ENCODE measurements at places on chromosomes 11 and 22. TPM values are rescaled to one million over a fixed set of nuclear protein-coding genes. Genes with fewer than 3 reads are reported as not detected.

PDE2A gene
- 8.8 TPM for total RNA-seq

BTBD18 gene
- total RNA-seq, result not detected

SLC22A12 gene
- total RNA-seq, result not detected

ACRV1 gene
- total RNA-seq, result not detected

DEUP1 gene
- total RNA-seq, result not detected

SELENOO gene
- total RNA-seq, result 9.5 TPM

CARD10 gene
- total RNA-seq, result 20.4 TPM

GGTLC2 gene
- total RNA-seq, result not detected

MRGPRX3 gene
- not detected for total RNA-seq

HIRA gene
- total RNA-seq, result 11.7 TPM

OR56A1 gene
- total RNA-seq, result not detected

SLC7A4 gene
- not detected for total RNA-seq

CYTH4 gene
- total RNA-seq, result 0.26 TPM

ABCC8 gene
- total RNA-seq, result not detected

CCDC116 gene
- not detected for total RNA-seq

HPX gene
- 0.14 TPM for total RNA-seq

VWCE gene
- 0.05 TPM for total RNA-seq

POU2AF1 gene
- total RNA-seq, result not detected

PIM3 gene
- total RNA-seq, result 48.7 TPM

NXPE1 gene
- total RNA-seq, result 0.05 TPM

DNAJC4 gene
- total RNA-seq, result 3.0 TPM

LRRC74B gene
- not detected for total RNA-seq

PLAAT4 gene
- 11.9 TPM for total RNA-seq

Data from A172 (cell line).